NCI-H187 treated with DMSO at 0.1 percent for 48 hours (cell line): ENCODE measurements at places on chromosomes 7 and 10.

DNA sequence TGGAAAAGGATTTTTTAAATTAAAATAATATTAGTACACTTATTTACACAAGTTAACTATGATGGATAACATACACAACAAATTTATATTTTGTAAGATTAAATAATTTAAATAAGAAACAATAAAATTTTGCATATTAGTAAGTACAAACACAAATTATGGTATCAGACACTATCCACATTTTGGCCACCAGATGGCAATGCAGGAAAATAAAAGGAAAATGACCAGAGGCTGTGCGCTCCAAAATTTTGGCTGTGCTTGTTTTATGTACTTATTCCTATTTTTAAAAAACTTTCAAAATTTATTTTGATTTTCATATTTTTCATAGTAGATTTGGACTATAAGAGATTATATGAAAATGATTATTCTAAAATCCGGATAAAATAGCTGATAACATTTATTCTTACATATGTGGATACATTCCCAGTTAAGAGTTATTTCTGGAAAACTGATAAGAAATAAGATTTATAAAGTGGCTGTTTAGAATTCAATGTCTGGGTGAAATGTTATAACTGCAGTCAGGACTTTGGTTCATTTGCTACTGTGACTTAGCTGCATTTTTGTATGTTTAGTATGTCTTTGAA, 274.7 kb upstream of the HGF start:
- DNase-seq, result no peak

DNA sequence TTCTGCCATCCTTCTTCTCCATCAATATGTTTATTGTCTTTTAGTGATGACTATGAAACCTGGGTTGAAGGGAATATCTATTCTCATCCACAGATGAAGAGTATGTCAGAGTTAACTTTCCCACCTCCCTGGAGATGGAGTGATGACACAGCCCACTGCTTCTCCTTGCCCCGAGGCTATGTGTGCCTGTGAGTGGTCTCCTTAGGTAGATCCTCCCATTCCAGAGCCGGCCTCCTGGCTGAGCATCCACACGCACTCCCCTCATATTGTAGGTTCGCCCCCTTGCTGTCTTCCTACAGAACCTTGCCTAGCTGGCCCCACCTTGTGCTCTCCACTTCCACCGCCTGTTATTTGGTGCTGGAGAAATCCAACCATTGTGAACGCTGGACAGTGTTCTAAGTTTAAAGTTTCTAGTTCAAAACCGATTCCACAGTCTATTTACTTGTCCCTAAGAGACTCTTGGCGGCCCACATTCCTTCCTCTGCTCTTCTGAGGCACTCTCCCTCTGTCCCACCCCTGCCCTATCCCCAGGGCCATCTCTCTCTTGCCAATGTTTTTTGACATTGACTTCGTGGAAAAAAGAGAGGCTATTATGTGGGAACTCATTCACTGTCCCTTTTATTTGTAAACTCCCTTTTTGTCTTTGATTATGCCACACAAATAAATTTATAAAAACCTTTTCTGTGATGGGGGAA, 168.0 kb downstream of the ZNF438 start:
- DNase-seq, result no peak

- DNase-seq, result no peak
Measured at GRCh38 chr10:87767253-87767652, 50.8 kb downstream of the ATAD1 start.

GRCh38 chr10:5639066-5639465, 27.3 kb downstream of the ASB13 start:
- DNase-seq, result no peak

- no peak for DNase-seq
Measured at GRCh38 chr7:52670608-52671225, 364.7 kb upstream of the POM121L12 start.

DNA sequence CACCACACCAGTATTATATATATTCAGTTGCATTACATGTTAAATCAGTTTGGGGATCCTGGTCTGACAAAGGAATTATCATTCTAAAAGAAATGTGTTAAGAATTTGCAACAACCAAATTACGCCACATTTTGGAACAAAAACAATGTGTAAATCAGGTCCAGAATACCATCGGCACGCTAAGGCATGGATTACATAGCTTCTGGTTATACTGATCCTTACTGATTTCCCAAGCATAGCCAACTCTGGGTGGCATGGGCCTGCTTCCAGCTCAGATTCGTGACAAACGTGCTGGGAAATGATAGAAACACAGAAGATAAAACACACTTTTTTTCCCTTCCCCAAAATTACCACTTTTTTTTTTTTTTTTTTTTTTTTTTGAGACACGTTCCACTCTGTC, 660.0 kb downstream of the SORCS1 start:
- no peak for DNase-seq

- DNase-seq, result no peak
Measured at GRCh38 chr7:37732253-37732652, 48.7 kb downstream of the GPR141 start.

DNA sequence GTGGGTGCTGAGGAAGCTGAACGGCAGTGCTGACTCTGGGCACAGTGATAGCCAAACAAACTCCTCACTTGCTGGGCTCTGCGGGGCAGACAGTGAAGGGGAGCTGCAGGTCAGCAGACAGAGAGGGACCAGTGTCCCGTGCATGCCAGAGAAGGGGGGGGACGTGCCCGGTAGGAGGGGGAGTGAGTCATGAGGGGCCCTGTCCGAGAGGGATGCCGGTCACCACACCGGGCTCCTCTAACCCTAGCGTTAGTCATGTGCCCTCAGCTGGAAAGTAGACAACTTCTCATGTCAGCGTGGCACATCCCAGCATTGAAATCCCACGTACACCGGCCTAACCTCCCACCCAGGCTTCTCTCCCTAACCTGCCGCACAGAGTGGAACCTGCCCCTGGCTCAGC, 117.1 kb upstream of the DPP6 start:
- DNase-seq, result no peak

GRCh38 chr10:47405857-47406547, 21.9 kb upstream of the ZNF488 start:
- DNase-seq, result no peak

DNA sequence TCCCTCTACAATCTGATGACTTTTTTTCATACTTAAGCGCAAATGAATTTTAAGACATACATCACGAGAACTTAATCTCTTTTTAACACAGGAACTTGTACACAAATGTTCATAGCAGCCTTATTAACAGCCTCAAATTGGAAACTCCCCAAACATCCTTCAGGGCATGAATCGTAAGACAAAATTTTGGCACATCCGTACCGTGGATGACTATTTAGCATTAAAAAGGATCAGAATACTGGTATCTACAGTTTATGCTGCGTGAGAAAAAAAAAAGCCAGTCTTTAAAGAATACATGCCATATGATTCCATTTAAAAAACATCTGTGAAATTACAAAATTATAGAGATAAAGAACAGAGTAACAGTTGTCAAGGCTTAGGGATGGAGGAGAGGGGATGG, 46.8 kb downstream of the PDE1C start:
- DNase-seq, result no peak

GRCh38 chr10:78326372-78326771, 292.7 kb downstream of the RPS24 start:
- no peak for DNase-seq

- DNase-seq, result no peak
Measured at GRCh38 chr10:76675561-76675950, 962.1 kb downstream of the KCNMA1 start.

GRCh38 chr10:118953598-118954393, 75.7 kb upstream of the NANOS1 start:
- no peak for DNase-seq

DNA sequence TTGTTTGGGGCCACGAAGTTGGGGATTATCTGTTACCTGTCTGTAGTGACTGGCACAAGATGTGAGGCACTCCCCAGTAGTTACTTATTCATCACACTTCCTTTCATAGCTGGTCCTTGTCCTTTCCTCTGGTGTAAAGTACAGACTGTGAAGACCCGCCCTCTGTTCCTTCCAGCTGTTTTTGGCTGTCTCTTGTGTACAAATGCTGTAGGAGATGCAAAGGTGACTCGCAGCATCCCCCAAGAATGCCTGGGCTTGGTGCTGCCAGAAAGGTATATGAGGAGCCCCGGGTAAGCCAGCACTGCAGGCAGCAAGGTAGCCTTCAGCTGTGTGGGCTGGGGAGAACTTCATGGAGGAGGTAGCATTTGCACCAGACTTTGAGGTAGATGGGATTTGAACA, 236.6 kb downstream of the EBF3 start:
- no peak for DNase-seq

GRCh38 chr10:76001461-76001860, 570.0 kb downstream of the LRMDA start:
- DNase-seq, result no peak

GRCh38 chr7:20508109-20508508, 107.4 kb upstream of the ABCB5 start:
- no peak for DNase-seq

- DNase-seq, result no peak
Measured at GRCh38 chr10:60870416-60870728, 73.6 kb downstream of the RHOBTB1 start.

GRCh38 chr7:366161-366803, 76.3 kb downstream of the FOXL3 start:
- DNase-seq, result no peak

- no peak for DNase-seq
Measured at GRCh38 chr7:22487978-22488642, 11.9 kb downstream of the STEAP1B start.

DNA sequence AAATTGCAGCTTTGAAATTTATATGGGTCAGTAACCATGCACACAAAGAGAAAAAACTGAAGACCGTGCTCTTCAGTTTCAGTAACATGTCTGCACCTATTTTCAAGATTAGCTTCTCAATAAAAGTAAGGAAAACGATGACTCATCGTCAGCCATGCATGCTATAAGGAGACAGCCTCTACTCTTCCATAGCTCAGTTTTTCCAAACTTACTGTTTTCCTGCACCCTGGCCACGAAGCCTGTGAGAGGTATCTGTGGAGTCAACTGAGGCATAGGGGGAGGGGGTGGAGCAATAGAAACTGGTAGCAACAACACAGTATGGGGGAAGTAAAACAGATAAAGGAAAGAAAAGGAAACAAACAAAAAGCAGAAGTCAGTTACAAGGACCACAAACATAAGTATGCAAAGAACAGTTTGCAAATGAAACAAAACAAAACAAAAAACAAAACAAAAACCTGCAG, 58.0 kb downstream of the PDSS1 start:
- DNase-seq, result no peak

DNA sequence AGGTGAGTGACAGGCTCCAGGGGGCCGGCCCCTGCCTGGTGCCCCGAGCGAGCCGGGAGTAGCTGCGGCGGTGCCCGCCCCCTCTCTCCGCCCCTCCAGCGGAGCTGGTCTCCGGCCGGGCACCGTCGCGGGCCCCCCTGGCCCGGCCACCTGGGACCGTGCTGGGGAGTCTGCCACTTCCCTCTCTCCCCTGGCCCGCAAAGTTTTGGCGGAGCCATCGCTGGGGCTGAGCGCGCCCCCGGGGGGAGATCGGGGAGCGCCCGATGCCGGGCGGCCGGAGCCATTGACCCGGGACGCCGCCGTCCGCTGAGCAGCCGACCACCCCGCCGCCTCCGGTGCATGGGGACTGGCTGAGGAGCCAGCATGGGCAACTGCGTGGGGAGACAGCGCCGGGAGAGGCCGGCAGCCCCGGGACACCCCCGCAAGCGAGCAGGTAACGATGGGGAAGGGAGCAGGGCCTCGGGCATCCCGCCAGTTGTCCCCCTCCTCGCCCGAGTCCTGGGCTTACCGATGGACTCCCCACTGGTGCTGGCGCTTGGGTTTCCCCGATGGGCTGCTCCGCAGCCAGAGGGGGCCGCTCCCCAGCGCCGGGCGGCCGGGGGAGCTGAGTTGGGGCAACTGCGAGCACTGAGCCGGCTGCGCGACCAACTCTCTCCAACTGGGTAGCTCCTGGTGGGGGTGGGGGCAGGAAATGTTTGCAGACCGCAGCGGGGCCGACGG, at the start of gene UBTD1:
Gene UBTD1, plus strand, starts transcription at position 84 of the 720 bp plus-strand sequence. Its CDS starts 280 bp downstream, at position 364.
- DNase-seq, result no peak

DNA sequence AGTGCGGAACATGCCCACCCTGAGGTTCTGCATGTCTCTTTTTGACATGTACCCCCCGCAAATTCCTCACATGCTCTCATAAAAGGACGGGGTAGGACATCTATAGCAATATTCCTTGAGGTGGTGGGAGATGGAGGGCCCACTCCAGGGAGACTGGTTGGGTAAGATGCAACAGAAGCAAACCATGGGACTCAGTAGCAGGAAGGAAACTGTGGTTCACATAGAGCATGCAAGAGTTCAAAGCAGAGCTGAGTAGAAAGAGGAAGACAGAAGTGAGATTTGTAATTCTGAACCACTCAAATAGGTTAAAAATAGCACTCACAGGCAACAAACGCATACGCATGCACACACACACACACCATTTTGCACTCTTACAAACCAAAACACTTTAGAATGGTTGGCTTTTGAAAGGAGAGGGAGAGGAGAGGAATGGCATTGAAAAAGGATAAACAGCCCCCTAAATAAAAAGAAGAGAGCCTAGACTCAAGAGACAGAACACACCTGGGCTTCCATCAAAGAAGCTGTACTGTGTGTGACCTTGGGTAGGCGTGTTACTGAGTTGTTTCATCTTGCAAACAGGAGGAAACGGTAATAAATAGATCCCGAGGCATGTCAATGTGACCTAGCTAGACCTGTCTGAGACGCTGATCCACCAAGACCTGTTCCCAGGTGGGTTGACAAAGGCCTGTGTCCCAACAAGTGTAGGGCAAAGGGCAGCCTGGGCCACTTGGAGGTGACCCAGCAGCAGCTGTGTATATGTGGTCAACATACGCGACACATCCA, 77.6 kb upstream of the LRRC4 start:
- no peak for DNase-seq

DNA sequence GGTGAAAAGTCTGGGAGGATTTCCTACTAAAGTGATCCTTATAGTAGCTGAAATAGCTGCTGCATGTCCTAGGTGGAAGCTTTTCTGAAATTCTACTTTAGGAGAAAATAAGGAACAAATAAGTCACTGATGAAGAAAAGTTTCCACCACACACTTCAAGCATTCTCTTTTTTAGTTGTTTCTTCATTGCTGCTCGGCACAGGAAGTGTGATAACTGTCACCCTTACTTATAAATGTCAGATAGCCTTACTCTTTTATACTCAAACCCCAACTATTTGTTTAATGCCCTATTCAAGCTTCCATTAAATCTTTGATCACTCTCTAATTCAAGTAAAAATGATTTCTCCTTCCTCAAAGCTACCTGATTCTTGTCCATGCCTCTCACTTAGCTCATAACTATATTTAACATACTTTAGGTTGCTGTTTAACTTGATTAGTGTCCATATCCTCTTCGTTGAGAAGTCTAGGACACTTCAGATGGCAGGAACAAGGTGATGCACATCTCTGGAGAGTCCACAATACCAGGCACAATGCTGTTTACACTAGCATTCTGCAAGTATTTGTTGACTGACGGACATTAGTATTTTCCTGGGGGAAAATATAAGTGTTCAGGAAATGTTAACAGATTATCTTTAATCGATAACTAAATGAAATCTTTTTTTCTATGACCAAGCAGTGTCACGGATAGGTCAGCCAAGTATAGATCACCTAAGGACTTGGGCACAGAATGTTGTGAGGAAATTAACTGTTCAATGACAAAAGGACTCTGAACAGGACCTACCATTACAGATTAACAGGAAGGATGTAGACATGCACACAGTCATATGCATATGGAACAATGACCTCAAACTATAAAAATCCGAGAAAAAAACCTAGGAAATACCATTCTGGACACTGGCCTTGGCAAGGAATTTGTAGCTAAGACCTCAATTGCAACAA, 67.4 kb downstream of the ZNF438 start:
- DNase-seq, result no peak
